PC-3 (cell line): ENCODE measurements at places on chromosomes 3 and 15.

- no peak overlapping the region for H3K27ac ChIP-seq
- peaks cover 12% of the 10 kb centered on the region for H3K4me1 ChIP-seq
- no peak for DNase-seq
- peaks cover 23% of the 10 kb centered on the region for H3K36me3 ChIP-seq
- H3K4me3 ChIP-seq: no peak overlapping the region
Observed at GRCh38 chr15:59186501-59186900, 20.1 kb upstream of the LDHAL6B start.

DNA sequence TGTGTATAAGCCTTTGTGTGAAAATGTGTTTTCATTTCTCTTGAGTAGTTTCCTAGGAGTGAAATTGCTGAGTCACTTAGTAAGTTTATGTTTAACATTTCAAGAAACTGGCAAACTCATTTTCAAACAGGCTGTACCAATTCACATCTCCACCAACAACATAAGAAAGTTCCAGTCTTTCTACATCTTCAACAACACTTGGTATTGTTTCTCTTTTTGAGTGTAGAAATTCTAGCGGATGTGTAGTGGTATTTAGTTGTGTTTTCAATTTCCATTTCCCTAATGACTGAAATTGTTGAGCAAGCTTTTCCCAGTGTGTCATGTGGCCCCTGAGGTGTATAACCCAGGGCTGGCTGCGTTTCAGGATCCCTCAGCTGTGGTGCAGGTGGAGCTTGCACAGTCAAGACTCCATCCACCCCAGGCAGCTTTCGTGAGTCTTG is 258.5 kb downstream of the PDCD6IP start:
- H3K4me3 ChIP-seq: no peak overlapping the region
- H3K36me3 ChIP-seq: no peaks in the 10 kb centered on the region
- no peak overlapping the region for H3K27ac ChIP-seq
- peaks cover 12% of the 10 kb centered on the region; the same call in 1 of the 2 replicates for H3K27me3 ChIP-seq
- no peak for DNase-seq
- H3K4me1 ChIP-seq: 0 out of 2 replicates have a peak, but pooled peaks cover 3% of the 10 kb centered on the region

- no peaks in the 10 kb centered on the region for H3K4me1 ChIP-seq
- H3K4me3 ChIP-seq: no peak overlapping the region
- no peak for DNase-seq
Observed at GRCh38 chr3:41286305-41286704, 87.0 kb downstream of the CTNNB1 start.

DNA sequence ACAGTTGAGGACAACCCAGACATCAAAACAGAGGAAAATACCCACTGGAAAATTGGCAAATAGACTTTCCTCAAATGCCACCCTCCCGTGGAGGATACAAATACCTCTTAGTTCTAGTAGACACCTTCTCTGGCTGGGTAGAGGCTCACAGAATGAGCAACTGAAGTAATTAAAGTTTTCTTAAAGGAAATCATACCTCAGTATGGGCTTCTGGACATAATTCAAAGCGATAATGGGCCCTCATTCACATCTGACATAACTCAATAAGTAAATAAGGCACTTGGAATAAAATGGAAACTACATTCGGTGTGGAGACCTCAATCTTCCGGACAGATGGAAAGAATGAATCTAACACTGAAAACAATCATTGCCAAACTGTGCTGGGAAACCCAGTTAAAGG is 115.2 kb upstream of the PLCL2 start:
- no peak overlapping the region for H3K4me3 ChIP-seq
- H3K27ac ChIP-seq: no peak overlapping the region
- H3K27me3 ChIP-seq: no peaks in the 10 kb centered on the region
- no peaks in the 10 kb centered on the region for H3K36me3 ChIP-seq
- peaks cover 22% of the 10 kb centered on the region for H3K4me1 ChIP-seq

DNA sequence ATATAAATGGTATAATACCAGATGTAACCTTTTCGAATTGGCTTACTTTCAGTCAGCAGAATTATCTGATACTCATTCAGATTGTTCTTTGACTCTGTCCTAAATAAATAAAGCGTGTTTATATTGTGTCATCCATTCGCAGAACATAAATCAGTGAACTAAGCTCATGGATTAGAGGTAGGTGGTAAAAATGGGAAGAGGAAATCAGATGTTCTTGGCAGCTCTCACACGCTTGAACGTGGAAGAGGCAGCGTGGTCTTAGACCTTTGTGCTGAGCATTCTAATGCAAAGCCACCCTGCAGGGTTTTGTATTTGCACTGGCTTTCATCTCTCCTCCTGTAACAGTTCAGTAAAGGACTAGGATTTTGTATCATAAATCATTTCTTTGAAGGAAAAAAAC is 441.4 kb downstream of the GABRG3 start:
- no peaks in the 10 kb centered on the region for H3K4me1 ChIP-seq
- H3K27ac ChIP-seq: no peak overlapping the region
- no peak overlapping the region for H3K4me3 ChIP-seq
- no peak for DNase-seq
- no peaks in the 10 kb centered on the region for H3K36me3 ChIP-seq

GRCh38 chr3:30354513-30354912 is 251.9 kb upstream of the TGFBR2 start:
- peaks cover 90% of the 10 kb centered on the region for H3K4me1 ChIP-seq
- H3K4me3 ChIP-seq: no peak overlapping the region
- peak overlapping the region; percentile 69 for H3K27ac ChIP-seq
- no peak for DNase-seq
- no peaks in the 10 kb centered on the region for H3K27me3 ChIP-seq

DNA sequence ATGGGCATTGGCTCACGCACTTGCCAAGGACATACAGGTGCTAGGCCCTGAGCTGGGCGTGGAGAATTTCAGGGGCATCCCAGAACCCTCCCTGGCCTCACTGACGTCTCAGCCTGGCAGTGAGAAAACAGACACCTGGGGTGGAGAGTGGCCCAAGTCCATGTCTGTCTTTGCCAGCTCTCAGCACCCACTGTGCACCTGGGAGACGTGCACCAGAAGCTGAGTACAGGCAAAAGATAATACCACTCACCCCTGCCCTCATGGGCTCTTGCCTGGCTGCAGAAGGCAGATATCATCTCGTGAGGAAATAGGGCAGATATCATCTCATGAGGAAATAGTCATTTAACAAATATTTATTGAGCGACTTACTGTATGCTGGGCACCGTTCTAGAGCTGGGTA is 8.0 kb downstream of the LOXL1 start:
- no peak overlapping the region for H3K4me3 ChIP-seq
- H3K4me1 ChIP-seq: peaks cover 90% of the 10 kb centered on the region
- peak; percentile 94 for DNase-seq
- H3K36me3 ChIP-seq: no peaks in the 10 kb centered on the region
- peak overlapping the region; percentile 98 for H3K27ac ChIP-seq
- no peaks in the 10 kb centered on the region for H3K27me3 ChIP-seq

DNA sequence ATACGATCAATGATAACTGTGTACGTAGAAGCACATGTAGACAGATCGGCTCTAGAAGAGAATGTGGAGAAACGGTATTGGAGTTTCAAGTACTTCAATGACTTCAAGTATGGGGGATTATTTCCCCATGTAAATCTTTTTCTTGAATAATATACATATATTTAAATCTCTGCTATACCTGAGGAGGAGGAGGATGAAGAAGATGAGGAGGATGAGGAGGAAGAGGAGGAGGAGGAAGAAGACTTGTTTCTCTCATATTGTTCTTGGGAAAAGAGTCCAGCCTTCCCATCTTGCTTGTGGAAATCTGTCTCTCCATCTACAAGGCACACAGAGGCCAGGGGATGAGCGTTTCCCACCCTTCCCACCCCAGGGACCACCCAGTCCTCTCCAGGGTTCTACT is 10.6 kb downstream of the TMEM40 start:
- H3K27me3 ChIP-seq: no peaks in the 10 kb centered on the region
- no peak for DNase-seq
- no peak overlapping the region for H3K27ac ChIP-seq
- H3K4me3 ChIP-seq: no peak overlapping the region
- peaks cover 41% of the 10 kb centered on the region for H3K4me1 ChIP-seq

- no peak for DNase-seq
- H3K27me3 ChIP-seq: no peaks in the 10 kb centered on the region
- no peaks in the 10 kb centered on the region for H3K36me3 ChIP-seq
- no peak overlapping the region for H3K27ac ChIP-seq
Observed at GRCh38 chr3:6962801-6963200, 101.9 kb downstream of the GRM7 start.

DNA sequence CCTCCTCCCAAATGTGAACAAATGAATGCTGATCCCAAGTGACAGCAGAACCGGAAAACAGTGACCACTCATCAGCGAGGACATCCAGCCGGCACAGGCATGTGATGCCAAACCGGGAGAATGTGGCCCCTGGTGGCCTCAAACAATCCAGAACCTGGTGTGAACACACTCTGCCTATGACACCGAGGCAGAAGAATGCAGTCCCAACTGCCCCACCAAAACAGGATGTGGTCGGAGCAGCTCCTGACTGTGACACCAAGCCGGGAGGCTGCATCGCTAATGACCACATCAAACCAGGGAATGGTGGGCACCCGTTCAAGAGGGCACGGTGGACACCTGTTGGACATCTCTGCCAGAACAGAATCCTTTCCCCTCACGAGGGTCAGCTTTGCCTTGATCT is 15.4 kb downstream of the SCN5A start:
- peaks cover 68% of the 10 kb centered on the region for H3K27me3 ChIP-seq
- no peaks in the 10 kb centered on the region for H3K4me1 ChIP-seq
- no peaks in the 10 kb centered on the region for H3K36me3 ChIP-seq
- no peak overlapping the region for H3K4me3 ChIP-seq
- peak; percentile 36 for DNase-seq
- no peak overlapping the region for H3K27ac ChIP-seq

DNA sequence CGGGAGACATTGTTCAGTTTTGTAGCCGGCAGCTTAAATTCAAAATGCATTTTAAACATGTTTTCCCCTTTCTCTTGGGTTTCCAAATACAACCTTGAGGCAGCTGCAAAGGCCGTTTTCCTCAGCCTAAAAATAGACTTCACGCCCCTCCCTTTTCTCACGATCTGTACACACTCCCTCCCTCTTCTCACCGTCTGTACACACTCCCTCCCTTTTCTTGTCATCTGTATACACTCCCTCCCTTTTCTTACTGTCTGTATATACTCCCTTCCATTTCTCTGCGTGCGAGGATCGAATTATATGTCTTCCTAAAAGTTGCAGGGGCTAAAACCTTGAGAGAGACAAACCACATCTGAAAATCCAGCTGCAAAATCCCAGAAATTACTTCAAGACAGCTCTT is 8.9 kb downstream of the MUC4 start:
- H3K27me3 ChIP-seq: 0 out of 2 replicates have a peak, but pooled peaks cover 5% of the 10 kb centered on the region
- DNase-seq: no peak
- no peaks in the 10 kb centered on the region for H3K36me3 ChIP-seq
- no peak overlapping the region for H3K4me3 ChIP-seq
- H3K4me1 ChIP-seq: peaks cover 8% of the 10 kb centered on the region; the same call in 1 of the 2 replicates
- H3K27ac ChIP-seq: no peak overlapping the region

DNA sequence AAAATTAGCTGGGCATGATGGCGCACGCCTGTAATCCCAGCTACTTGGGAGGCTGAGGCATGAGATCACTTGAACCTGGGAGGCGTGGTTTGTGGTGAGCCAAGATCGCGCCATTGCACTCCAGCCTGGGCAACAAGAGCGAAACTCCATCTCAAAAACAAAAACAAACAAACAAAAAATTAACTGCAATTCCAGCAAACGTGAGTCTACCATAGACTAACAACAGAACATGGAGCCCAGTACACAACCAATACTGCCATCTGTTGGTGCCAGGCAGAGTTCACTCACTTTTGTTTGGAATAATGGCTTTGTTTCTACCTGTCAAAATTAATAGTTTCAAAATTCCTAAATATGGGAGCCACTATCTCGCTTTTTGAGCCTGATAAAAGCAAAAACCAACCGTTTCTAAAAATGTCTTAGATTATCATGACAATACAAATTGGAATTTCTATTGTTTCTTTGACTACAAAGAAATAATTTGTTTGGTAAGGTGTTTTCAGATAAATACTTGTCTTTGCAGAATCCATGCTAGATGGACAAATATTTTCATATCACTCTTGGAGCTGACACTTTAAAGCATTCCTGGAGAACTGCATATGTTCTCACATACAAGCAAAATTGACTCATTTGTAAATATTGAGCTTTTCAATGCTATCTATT is 45.0 kb downstream of the GPR176 start:
- H3K27ac ChIP-seq: no peak overlapping the region
- H3K4me3 ChIP-seq: no peak overlapping the region
- H3K27me3 ChIP-seq: no peaks in the 10 kb centered on the region
- no peaks in the 10 kb centered on the region for H3K36me3 ChIP-seq
- DNase-seq: peak; percentile 69
- H3K4me1 ChIP-seq: peaks cover 13% of the 10 kb centered on the region; the same call in 1 of the 2 replicates

- no peak for DNase-seq
- no peaks in the 10 kb centered on the region for H3K36me3 ChIP-seq
- H3K27ac ChIP-seq: no peak overlapping the region
- peak overlapping the region; percentile 77 for H3K4me3 ChIP-seq
- H3K27me3 ChIP-seq: no peaks in the 10 kb centered on the region
Observed at GRCh38 chr15:52529940-52530339, 1.3 kb upstream of the MYO5A start.

DNA sequence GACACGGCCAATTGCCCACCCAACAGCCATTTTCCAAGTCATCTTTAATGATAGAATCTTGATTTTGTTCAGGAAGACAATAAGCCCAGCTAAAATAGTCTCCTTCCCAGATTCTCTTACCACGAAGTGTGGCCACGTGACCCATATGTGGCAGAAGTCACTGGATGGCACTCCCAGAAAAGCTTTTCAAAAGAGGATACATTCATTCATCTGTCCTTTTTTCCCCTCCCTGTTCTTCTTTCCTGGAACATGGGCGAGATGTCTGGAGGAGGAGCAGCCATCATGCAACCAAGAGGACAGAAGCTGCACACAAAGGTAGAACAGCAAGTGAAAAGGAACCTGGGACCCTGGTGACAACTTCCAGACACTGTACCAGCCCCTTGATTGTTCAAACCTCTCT is 174.7 kb downstream of the UACA start:
- no peak overlapping the region for H3K27ac ChIP-seq
- no peaks in the 10 kb centered on the region for H3K36me3 ChIP-seq
- H3K4me1 ChIP-seq: peaks cover 8% of the 10 kb centered on the region

DNA sequence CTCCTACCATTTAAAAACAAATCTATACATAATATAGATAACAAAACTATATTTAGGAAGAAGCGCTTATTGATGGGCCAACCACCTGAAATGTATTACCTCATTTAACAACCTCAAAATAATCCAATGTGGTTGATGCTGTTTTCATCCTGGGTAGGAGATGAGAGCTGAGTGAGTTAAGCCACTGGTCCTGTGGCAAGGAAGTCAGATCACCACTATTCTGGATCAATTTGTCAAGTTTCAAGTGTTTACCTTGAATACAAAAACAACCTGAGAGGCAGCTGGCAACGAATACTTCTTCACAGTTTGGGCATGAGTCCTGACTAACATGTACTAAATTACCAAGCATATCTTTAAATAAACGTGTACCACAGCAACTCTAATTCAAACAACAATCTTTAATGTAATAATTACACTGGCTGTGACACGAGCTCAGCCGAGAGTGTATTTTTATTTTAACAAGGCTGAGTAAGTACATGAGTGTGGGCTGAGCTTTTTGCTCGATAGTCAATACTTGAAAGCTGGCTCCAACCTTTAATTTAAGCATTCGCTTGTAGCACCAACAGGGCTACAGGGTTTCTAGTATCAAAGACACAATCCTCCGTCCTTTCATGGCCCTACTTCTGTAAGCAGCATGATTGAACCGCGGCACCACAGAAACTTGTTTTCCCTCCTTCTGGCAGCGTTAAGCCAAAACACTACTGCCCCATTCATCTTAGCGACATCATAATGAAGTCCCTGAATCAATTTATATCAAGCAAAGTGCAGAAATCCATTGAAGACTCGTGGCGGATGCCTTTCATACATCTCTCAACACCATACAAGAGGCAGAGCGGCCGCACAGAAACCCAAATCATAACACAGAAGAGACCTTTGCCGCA is 93.8 kb upstream of the ICE2 start:
- H3K4me3 ChIP-seq: no peak overlapping the region
- peaks cover 69% of the 10 kb centered on the region for H3K27me3 ChIP-seq
- peaks cover 3% of the 10 kb centered on the region; the same call in 1 of the 2 replicates for H3K4me1 ChIP-seq
- no peak for DNase-seq
- H3K27ac ChIP-seq: no peak overlapping the region
